ENCODE measurements at places on chromosomes 6 and 20. TPM values are rescaled to one million over a fixed set of nuclear protein-coding genes. Genes with fewer than 3 reads are reported as not detected.
A peak's percentile ranks its signal among the peaks of the same experiment; 100 is the strongest.

DOK5 gene
- total RNA-seq, result 4.8 TPM

NKAPL gene
- total RNA-seq, result 5.2 TPM

TTBK1 gene
- 0.52 TPM for total RNA-seq

AKAP7 gene
- total RNA-seq, result 6.5 TPM

SOBP gene
- total RNA-seq, result 14.6 TPM

- H3K27ac ChIP-seq, result peak overlapping the region; percentile 3
- H3K4me3 ChIP-seq, result no peak overlapping the region
- H3K36me3 ChIP-seq, result no peaks in the 10 kb centered on the region
- no peaks in the 10 kb centered on the region for H3K27me3 ChIP-seq
Observed at GRCh38 chr20:8720089-8720488, 348.8 kb upstream of the PLCB4 start.

DNA sequence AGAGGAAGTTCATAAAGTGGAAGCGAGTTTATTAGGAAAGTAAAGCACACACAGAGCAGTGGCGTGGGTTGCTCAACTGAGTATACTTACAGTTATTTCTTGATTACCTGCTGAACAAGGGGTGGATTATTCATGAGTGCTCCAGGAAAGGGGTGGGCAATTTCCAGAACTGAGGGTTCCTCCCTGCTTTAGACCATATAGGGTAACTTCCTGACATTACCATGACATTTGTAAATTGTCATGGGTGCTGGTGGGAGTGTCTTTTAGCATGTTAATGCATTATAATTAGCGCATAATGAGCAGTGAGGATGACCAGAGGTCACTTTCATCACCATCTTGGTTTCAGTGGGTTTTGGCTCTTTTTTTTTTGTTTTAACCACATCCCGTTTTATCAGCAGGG is 29.8 kb downstream of the PDYN start:
- peaks cover 10% of the 10 kb centered on the region for H3K4me1 ChIP-seq
- no peak overlapping the region for H3K4me3 ChIP-seq
- H3K27ac ChIP-seq, result no peak overlapping the region
- H3K27me3 ChIP-seq, result no peaks in the 10 kb centered on the region

DNA sequence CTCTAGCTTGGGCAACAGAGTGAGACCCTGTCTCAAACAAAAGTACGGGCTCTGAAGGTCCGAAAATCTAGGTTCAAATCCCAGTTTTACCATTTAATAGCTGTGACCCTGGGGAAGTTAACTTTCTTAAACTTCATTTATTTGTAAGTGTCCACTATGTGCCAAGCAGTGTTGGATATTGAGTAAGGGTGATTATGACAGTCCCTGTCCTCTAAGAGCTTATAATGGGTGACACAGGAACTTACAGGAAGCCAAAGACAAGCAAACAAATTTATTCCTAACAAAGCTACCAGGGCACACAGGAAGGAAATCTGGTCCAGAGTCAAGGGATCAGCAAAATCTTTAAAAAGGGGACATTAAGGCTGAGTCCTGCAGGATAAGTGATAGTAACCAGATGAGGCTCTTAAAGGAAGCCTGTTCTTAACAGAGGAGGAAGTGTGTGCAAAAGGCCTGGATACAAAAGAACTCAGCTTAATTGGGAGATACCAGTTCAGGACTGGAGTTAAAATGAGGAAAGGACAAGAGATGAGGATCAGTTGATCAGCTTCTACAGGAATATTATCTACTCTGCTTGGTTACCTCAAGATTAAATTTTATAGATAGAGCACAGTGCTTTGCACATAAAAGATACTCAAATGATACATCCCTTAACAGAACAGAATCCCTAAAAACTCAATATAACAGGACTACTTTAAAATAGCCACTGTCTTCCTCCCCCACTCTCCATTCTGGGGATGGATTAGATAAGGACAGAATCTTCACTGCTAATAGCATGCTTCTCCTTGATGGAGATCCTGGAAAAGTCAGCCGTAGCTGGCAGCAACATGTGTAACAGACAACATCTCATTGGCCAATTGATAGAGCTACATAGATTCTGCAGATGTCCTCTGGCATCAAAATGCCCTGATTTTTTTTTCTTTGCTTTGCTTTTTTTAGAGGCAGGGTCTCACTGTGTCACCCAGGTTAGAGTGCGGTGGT is 6.1 kb downstream of the SNX3 start:
- H3K27me3 ChIP-seq, result no peaks in the 10 kb centered on the region
- H3K36me3 ChIP-seq, result peaks cover under 1% of the 10 kb centered on the region
- no peak overlapping the region for H3K27ac ChIP-seq

DNA sequence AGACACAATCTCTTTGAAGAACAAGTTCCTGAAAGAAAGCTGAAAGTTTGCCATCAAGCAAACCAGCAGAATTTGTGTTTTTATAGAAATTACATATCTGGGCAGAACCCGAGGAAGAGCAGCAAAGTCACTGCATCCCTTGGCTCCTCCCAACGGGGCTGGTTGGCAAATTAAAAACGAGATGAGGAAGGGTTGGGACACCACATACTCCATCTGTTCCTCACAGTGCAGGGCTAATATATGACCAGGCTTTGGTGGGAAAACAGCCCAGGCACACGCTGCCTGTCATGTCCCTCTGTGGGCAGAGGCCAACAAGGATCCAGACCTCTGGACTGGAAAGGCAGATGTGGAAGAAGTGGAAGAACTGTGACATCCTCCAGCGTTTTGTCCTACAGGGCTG is 607.3 kb downstream of the CDH26 start:
- H3K4me3 ChIP-seq, result no peak overlapping the region
- H3K27ac ChIP-seq, result no peak overlapping the region
- H3K27me3 ChIP-seq, result no peaks in the 10 kb centered on the region
- H3K4me1 ChIP-seq, result no peaks in the 10 kb centered on the region
- H3K36me3 ChIP-seq, result no peaks in the 10 kb centered on the region

DNA sequence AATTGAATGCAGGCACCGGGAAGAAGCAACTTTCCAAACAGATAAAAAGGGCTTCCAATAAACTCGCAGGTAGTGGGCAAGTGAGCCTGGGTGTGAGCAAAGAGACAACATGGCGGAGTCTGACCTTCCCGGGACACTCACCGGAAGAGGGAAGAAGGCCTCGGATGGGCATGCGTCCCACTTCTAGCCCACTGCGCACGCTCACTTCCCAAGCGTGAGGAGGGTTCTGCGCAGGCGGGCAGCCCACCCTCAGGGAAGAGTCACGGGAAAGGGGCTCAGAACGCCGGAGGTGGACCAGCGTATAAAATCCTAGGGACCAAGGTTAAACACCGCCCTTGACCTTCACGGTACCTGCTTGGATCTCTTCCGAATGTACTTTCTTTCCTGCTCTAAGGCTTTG is 95.5 kb upstream of the AFDN start:
- H3K36me3 ChIP-seq, result no peaks in the 10 kb centered on the region
- no peak for DNase-seq
- peaks cover 14% of the 10 kb centered on the region for H3K4me1 ChIP-seq

- no peaks in the 10 kb centered on the region for H3K4me1 ChIP-seq
- H3K27ac ChIP-seq, result no peak overlapping the region
- no peak for DNase-seq
- peaks cover 60% of the 10 kb centered on the region for H3K36me3 ChIP-seq
- H3K27me3 ChIP-seq, result no peaks in the 10 kb centered on the region
- no peak overlapping the region for H3K4me3 ChIP-seq
Observed at GRCh38 chr6:157909282-157909664, 72.4 kb upstream of the SYNJ2 start.

DNA sequence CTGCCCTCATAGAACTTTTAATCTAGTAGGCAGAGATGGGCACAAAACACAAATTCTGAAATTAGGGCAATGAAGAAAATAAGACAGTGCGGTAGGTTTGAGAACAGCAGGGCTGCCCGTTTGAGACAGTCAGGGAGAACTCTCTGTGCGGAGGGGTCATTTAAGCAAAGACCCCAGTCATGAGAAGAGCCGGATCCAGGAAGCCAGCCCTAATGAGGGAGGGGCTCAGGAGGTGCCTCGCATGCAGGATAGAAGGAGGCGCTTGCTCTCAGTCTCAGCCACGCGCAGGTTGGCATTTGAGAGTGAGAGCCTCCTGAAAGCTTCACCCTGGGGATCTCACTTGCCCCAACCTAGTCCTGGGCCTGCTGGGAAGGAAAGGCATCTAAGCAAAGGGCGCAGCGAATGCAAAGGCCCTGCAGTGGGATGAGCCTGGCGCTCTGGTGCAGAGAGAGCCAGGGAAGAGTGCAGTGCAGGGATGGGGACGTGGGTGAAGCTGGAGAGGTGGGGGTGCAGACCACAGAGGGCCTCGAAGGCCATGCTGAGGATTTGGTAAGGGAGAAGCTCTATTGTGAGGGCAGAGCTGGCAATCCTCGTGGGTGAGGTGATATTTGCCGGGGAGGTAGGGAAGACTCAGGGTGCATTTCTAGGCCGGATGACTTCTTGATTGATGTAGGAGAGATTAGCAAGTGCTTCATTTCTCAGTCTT is 130.0 kb upstream of the PTPN1 start:
- H3K4me1 ChIP-seq, result peaks cover 24% of the 10 kb centered on the region
- H3K4me3 ChIP-seq, result no peak overlapping the region
- peak overlapping the region; percentile 77 for H3K27ac ChIP-seq
- no peak for DNase-seq

DNA sequence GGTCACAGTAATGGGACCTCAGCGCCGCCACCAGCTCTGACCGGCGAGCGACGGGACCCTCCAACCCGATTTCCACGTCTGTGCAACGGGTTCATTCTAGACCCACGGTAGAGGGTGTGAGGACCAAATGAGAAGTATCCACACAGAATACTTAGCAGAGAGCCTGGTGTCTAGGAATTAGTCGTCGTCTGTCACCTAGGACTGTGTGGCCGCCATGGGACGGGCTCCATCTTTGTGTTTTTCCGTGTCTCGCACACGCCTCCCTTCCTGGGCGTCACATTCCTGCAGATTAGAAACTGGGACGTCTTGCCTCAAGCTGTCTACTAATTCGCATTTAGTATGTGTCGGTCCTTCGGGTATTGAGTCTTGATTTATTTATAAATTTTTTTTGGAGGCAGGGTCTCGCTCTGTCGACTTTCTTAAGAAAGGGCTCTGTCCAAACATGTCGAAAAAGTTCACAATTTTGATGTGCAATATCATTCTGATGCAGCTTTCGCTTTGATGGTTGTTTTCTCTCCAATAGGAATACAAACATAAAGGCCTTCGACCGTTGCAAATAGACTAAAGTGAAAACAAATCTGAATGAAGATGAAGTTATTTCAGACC is 563 bp downstream of the MGME1 start:
- H3K27me3 ChIP-seq, result no peaks in the 10 kb centered on the region
- H3K4me3 ChIP-seq, result peak overlapping the region; percentile 94
- H3K27ac ChIP-seq, result peak overlapping the region; percentile 100
- H3K4me1 ChIP-seq, result peaks cover 75% of the 10 kb centered on the region
- no peaks in the 10 kb centered on the region for H3K36me3 ChIP-seq
- peak; percentile 22 for DNase-seq

- no peaks in the 10 kb centered on the region for H3K4me1 ChIP-seq
- no peaks in the 10 kb centered on the region for H3K36me3 ChIP-seq
- DNase-seq, result no peak
- H3K4me3 ChIP-seq, result no peak overlapping the region
- H3K27ac ChIP-seq, result no peak overlapping the region
Observed at GRCh38 chr20:47187450-47188195, 168.9 kb downstream of the ZMYND8 start.

DNA sequence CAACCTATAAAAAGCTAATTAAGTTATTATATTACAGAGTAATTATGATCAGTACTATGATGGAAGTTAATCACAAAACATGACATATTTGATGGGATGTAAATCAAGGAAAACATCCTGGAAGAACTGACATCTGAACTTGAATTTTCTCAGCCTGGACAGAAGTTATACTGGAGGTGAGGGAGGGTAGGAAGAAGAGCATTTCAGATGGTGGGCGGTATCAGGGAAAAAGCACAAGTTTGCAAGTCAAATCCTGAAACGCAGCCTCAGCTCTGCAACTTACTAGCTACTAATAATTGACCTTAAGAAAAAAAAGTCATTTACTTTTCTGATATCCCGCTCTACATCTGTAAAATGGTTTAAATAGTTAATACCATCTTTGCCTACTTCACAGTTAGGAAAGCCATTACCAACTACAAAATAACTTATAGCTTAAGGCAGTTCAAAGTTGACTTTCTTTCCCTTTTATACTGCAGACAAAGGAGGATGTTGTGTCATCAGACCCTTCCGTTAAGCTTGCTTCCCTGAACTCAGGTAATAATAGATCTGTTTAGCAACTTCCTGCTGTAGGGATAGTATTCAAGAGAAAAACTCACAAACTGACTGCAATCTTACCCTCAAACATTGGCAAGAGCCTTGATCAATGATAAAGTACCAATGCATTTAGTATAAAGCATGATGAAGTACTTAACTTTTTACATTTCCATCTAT is 21.0 kb downstream of the NOL7 start:
- H3K4me3 ChIP-seq, result no peak overlapping the region
- H3K27me3 ChIP-seq, result no peaks in the 10 kb centered on the region
- no peaks in the 10 kb centered on the region for H3K4me1 ChIP-seq
- peaks cover 73% of the 10 kb centered on the region for H3K36me3 ChIP-seq

DNA sequence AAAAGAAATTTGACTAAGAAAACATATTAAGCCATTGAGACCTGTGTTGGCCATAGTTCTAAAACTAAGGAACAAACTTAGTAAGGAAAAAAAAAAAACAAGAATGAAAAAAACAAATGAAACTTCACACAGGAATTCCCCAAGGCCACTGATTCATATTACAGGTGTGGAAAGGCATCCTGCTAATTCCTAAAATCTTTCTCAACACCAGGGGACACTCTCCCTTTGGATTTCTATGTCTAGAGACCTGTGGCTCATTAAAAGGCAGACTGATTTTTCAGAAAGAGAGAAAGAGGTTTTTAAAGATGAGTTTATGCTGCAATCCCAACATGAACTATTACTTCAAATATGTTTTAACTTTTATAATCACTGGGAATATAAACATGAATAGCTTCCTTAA is at the start of gene OR12D1:
Gene OR12D1 (plus strand): TSS at position 341 of the 400 bp plus-strand sequence.
- DNase-seq, result no peak
- H3K27me3 ChIP-seq, result no peaks in the 10 kb centered on the region
- no peak within 1 kb of the TSS for H3K4me3 ChIP-seq
- H3K36me3 ChIP-seq, result no peaks in the 10 kb centered on the region
- H3K27ac ChIP-seq, result no peak within 1 kb of the TSS

DNA sequence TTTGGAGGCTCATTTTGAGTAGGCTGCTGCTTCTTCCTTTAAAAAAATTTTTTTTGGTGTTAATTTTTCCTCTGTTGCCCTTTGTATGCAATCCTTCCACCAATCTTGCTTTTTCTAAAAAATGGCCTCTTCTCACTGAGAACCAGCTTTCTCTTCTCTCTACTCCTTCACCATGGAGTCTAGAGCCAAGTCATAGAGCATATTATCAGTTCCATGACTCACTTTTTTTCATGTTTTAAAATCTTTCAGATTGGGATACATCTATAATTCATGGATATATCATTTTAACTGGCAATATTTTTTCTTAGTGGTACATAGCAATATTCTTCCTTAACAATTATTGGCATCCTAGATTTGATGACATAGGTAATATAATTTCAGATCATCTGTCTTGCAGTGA is 62.7 kb downstream of the SLX4IP start:
- no peaks in the 10 kb centered on the region for H3K4me1 ChIP-seq
- H3K36me3 ChIP-seq, result no peaks in the 10 kb centered on the region
- H3K4me3 ChIP-seq, result no peak overlapping the region
- no peaks in the 10 kb centered on the region for H3K27me3 ChIP-seq

- no peak for DNase-seq
- H3K4me1 ChIP-seq, result no peaks in the 10 kb centered on the region
Observed at GRCh38 chr6:45686841-45687569, 309.3 kb upstream of the SUPT3H start.

All from heart left ventricle (tissue), 16 donors.